ENCODE measurements at places on chromosomes 3 and 15.

DNA sequence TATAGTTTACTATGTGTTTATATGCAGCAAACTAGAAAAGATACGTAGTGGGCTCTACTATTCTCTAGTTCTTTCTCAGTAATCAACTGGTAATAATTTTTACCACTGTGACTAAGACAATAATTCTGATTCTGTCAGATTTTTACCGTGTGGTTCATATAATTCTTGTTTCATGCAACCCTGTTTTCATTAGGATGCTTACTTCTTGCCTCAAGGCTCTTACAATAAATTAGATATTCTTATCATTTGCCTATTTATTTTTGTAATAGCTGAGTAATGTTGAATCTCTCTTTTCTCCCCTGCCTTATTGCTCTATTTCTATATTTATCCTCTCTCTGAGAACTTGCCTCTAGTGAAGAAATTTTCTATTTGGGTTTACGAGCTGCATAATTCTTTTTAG is 524.7 kb downstream of the NAALADL2 start:
- no peak for DNase-seq

DNA sequence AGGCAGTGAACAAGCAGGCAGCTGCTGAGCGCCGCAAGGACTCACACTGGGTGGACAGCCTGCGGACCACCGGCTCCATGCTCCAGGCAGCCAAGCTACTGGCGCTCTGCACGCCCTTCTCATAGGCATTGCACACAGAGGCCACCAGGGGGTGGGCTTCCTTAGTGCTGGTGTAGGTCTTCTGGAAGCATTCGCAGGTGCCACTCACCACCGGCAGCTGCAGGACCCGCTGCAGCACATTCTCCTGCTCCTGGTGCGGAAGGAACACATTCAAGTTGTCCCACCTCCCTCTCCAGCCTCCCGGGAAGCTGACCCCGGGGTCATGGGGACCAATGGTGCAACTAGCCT is 6.0 kb downstream of the PLIN1 start:
- DNase-seq: no peak

DNA sequence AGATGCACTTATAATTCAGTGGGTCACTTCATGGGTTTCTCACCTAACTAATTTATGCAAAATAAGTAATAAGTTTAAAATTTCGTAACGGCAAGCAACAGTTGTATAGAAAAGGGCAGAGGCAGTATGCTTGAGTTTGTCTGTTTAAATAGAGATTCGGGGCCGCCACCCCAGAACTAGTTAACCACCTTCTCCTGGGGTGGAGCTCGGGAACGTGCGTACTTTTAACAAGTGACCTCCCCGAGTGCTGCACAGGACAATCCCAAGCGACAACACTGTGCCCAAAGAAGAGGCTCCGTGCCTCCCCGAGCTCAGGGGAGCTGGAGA is 439 bp downstream of the SSR3 start:
- no peak for DNase-seq

DNA sequence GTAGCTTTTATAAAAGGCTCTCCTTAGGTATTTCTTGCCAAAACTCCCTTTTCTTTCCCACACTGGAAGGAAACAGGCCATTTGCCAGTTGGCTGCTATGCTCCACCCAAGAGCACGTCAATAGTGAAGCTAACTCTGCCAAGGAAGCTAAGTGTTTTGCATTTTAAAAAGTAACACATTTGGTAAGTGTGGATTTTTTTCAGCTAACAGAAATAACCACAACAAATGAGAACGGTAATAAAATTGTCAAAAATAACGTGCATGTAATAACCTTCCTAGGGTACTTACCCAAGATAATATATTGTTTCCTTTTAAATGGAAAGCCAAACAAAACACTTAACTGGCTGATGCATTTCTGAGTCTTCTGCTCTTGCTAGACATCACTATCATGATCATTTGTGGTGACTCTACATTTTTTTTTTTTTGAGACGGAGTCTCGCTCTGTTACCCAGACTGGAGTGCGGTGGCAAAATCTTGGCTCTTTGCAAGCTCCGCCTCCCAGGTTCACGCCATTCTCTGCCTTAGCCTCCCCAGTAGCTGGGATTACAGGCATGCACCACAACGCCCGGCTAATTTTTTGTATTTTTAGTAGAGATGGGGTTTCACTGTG is 4.6 kb downstream of the DPP8 start:
- DNase-seq: no peak

GRCh38 chr3:43644443-43644842 is 22.6 kb upstream of the ANO10 start:
- no peak for DNase-seq

GRCh38 chr15:89116404-89116803 is 28.1 kb downstream of the ABHD2 start:
- no peak for DNase-seq

GRCh38 chr3:32815841-32816438 is 1.9 kb upstream of the TRIM71 start:
- no peak for DNase-seq

- DNase-seq: no peak
These were observed 1126.7 kb downstream of the TUSC7 start for GRCh38 chr3:117836296-117836695.
